CD4-positive, alpha-beta T cell treated with Interleukin-10 for 1 hour (primary cell): ENCODE measurements at places on chromosomes 11 and 22.

- DNase-seq: no peak
These were observed 13.1 kb downstream of the USP2 start for GRCh38 chr11:119368121-119369034.

GRCh38 chr11:80168796-80169195 lies 728.0 kb upstream of the TENM4 start:
- no peak for DNase-seq

- no peak for DNase-seq
These were observed 46.3 kb upstream of the WNT11 start for GRCh38 chr11:76252631-76253070.

DNA sequence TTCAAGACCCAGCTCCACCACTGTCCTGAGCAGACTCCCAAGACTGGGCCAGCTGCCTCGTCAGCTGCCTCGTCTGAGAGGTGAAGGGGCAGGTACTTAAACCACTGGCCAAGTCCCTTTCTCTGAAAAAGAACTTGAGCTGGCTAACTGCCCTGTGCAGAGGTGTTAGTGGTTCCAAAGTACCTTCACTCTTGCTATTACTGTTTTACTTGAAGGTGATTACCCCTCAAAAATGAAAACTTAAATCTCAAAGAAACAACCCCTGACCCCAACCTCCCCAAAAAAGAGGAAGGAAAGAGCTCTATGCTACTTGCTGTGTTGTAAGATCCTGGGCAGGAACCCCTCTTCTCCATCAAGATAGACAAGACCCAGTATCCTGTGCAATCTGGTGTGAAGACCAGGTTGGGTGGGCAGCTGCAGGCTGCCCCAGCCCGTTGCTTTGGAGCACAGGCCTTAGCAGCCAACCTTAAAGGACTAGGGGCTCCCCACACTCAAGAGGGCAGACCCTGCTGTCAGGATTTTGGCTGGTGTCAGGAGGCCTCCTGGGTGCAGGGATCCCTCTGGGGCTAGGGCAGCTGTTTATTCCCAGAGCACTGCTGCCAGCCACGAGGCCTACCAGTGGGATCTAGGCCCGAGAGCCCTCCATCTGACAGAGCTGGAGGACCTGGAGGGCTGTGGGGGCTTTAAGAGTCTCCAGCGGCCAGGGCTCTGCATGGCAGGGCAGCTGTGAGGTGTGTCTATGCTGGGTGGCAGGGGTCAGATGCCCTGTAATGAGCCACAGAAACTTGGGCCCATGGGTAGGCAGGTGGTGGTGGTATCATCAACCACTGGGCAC lies 13.0 kb downstream of the GUCD1 start:
- DNase-seq: no peak

DNA sequence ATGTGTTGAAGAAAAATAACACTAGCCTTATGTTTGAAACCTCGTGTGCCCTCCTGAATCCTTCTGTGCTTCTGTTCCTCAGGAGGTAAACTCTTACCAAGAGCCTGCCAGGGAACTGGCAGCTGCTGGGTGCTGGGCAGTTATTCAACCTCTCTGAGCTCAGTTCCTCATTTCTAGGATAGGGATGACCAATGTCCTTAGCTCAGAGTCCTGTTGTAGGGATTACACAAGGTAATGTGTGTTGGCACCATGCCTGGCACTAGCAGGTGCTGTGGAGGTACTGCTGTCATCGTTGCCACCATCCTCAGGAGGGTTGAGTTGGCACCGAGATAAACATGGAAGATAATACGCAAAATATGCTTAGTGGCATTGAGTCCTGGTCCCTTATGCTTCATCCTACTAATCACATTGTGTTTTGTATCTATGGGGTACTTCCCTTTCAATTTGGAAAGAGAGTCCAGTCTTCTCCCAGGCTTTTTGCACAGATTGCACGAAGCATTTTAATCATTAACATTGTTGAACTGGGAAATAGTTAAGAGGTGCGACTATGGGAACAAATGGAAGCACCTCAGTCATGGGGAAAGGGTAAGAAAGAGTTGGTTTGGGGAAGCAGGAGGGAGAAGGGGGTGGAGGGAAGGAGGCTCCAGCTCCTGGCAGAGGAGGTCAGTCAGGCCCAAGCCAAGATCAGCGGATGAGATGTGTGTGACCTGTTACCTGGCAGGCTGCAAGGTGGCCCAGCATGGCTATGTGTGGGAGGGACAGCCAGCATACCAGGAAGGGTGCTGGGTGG lies 56.7 kb downstream of the CABIN1 start:
- no peak for DNase-seq

- no peak for DNase-seq
These were observed 347.3 kb upstream of the RAG2 start for GRCh38 chr11:36945384-36945783.
